RWPE2 (cell line): ENCODE measurements at places on chromosomes 5 and 9.

DNA sequence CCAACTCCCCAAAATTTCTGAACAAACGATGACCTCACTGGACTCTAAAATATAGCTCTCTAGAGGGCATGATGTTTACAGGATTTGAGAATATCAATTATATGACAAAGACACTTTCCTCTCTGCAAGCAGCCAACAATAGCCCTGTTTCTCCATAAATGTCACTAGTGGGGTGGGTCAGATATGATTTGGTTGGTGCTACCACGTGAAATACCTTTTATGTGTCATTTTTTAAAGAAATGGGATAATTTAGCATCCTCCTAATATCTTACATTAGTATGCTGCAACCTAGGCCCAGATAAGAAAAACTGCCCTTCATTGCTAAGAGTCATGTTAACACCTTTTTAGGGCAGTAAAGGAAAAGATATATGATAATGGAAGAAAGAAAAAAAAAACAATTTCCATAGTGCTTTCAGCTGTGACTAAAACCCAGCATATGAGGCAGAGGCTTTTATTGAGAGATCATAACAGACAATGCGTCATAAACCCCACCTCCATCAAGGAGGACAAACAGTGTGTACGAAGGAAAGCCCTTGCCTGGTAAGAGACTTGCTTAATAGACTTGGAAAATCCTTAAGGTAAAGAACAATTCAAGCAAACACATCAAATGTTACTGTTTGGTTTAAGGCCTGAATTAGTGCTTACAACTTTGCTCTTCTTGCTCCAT, 372.4 kb upstream of the PAPPA start:
- DNase-seq: no peak

DNA sequence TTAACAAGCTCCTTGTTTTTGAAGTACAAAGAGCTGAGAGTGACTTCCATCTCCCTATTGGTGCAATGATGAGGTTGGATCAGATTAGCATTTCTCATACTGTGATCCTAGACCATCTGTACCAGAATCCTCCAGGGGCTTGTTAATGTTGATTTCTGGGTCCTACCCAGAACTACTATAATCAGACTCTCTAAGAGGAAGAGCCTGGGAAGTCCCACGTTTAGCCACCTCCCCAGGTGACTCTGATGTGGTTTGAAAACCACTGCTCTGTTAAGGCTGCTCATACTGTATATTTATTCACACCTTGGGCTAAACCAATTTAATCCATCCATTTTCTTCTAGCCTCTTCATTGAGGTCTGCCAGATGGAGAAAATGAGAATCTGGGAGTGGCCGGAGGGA, 49.6 kb upstream of the SMIM32 start:
- DNase-seq: no peak

DNA sequence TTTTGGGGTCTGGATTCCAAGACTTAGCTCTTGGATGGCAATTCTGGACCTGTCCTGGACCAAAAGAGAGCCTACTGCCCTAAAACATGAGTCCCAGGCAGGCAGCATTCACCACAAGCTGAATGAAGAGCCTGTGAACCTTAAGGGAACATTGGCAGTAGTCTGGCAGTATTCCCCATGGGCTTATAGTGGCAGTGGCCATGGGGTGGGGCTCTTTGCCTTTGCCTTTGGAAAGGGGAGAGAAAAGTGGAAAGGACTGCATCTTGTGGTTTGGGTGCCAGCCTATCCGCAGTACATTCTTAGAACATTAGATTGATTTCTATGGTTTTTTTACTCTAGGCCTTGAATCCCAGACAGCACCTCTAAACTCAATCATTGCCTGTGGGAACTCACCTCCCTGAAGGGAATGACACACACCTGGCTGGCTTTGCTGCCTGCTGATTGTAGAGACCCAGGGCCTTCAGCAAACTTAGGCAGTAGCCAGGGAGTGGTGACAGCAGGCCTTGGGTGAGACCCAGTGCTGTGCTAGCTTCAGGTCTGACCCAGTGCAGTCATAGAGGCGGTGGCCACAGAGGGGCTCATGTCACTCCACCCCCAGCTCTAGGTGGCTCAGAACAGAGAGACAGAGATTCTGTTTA, 216.3 kb downstream of the CETN3 start:
- no peak for DNase-seq

DNA sequence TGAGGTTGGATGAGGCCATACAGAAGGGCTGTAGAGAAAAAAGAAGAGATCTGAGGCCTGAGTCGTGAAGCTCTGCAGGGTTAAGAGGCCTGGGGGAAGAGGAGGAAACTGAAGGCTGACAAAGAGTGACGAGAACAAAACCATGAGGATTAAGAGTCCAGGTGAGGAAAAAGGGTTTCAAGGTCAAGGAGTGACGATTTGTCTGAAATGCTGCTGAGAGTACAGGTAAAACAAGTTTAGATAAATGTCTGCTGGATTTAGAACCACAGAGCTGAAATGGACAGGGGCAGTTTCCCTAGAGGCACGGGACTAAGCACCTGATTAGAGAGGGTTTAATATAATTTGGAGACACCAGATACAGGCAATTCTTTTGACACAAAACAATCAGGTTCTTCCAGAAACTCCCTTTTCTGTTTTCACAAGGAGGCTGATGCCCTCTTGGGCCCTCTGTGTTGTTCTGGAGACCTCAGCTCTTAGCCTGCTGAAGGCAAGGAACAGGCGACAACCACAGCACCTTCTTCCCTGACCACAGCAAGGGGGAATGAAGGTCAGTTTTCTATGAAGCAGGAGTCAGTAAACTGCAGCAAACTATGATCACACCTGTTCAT, 14.6 kb upstream of the GCNT1 start:
- DNase-seq: no peak

DNA sequence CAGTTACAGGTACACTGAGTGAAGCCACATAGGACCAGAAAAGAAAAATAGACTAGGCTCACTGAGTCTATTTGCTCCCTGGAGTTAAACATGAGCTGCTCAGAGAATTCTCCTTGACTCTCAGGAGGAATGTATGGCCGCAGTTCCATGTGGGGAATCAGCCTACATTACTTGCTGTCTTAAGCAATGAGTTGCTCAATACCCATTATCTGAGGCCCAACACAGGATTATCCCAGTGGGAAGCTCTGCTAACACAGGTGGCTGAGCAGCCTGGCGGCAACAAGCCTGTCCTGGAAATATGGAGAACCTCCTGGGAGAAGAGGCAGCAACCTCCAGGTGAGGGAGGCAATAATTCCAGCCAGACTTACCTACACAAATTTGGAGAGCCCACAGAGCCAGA, 177.5 kb upstream of the NREP start:
- no peak for DNase-seq

GRCh38 chr5:39521940-39522590, 97.3 kb upstream of the DAB2 start:
- DNase-seq: no peak

DNA sequence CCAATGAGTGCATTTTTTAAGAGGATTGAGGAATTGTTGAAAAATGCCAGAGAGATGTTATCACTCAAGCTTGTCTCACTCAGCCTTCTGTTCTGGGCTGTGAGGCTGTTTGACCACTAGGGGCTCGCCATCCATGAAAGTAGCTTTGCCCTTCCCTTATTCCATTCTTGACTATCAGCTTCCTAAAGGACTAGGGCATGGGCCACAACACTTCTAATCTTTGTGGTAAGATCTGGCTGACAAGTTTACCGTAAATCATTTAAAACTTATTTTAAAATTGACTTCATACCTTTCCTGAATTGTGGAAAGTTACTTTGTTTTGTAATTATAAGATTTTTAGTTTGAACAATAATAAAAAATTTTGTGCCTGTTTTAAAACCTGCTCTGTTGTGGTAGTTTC, 49.5 kb downstream of the TJP2 start:
- no peak for DNase-seq

DNA sequence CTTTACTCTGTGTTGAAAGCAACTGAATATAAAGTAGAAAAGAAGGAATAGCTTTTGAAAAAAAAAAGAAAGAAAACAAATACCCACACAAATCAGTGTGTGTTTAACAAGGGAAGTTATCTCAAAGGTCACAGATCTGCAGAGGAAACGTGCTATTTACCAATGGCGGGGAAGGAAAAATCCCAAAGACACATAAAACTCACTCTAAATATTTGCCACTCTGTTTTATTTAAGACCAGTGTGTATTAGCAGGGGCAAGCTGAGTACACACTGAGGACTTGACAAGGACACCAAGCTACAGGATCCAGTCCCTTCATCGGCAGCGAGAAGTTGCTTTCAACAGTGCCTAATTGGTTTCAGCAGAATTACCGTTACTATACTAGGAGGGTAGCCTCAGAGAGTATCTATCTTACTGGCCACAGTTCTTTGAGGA, 252.5 kb downstream of the DEPDC1B start:
- no peak for DNase-seq

- no peak for DNase-seq
Observed at GRCh38 chr9:34275811-34276210, 53.3 kb downstream of the KIF24 start.

GRCh38 chr5:153459051-153459743, 31.3 kb upstream of the GRIA1 start:
- DNase-seq: no peak

GRCh38 chr9:17810728-17811571, 232.1 kb downstream of the SH3GL2 start:
- DNase-seq: no peak

DNA sequence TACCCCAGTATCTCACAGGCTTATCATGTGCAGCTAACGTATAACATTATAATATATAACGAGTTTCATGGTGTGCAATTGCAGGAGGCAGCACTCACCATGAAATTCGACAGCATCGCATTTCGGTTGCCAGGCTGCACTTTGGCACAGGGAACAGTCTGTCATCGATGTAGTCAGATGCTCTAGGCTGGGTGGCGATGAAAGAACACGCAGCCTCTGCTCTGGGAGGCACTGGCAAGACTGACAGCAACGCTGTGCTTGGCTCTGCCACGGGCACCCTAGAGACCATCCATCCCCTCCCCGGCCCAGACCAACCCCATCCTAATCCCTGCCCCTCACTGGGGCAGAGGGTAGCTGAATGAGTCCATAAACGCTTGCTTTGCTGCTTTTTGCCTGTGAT, 290.8 kb downstream of the MED10 start:
- DNase-seq: no peak

DNA sequence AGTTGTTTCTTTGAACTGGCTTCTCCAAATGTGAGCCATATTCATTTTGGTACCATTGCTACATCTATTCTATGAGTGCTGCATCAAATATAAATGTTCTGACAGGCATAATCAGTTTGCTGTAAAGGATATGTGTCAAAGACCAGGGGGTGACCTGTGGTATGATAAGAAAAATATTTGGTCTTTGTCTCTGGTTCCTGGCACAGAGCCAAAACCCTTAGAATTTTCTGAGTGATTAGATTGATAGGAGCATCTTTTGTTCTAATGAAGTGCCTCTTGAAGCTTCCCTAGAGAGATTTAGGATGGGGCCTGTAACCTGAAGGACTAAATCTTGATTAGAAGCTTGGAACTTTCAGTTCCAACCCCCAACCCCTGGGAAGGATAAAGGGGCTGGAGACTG, 256.3 kb downstream of the NNT start:
- no peak for DNase-seq

DNA sequence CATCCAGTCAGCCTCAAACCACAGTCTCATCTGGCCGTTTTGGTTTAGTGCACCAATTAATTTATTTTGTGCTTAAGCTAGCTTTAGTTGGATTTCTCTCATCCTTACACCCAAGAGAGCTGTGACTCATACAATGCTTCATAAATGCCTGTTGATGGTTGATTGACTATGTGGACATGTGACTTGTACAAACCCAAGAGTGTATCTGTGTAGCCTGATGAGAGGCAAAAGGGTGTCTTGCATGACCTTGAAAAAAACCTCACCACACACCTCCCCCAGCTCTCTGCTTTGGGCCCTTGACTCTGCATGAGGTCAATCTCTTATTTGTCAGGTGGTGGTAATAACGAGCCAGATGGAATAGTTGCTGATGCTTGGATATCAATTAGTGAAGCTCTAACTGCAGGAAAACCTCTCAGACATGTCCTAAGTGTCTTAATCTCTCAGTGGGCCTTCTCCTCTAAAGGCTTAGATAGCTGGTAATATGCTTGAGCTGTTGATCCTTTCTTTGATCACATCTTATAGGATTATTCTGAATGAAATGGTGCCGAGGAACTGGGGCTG, 10.6 kb upstream of the GLRA1 start:
- no peak for DNase-seq

GRCh38 chr5:143431789-143432188, 28.3 kb upstream of the NR3C1 start:
- no peak for DNase-seq

- DNase-seq: peak; percentile 82
Observed at GRCh38 chr5:142904416-142904815, 134.2 kb downstream of the ARHGAP26 start.

GRCh38 chr9:109139851-109140250, 20.1 kb upstream of the TMEM245 start:
- DNase-seq: no peak

DNA sequence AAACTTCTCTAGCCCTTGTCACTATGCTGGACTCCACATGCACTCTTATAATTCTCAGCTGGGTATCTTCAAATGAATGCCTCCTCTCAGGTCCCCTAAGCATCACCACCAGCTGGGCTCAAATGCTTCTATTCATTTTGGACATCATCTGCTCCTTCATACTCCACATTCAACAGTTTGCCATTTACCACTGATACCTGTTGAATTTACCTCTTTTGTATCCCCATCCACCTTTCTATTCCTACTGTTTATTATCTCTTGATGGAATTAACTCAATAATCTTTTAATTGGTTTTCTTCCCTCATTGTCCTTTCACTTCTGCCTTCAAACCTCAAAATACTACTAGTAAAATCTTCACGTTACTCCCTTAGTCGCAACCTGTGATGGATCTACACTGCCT, 14.5 kb downstream of the RANBP6 start:
- no peak for DNase-seq

GRCh38 chr5:177508221-177508611, 1.4 kb downstream of the DOK3 start:
- DNase-seq: no peak

GRCh38 chr9:110933350-110934001, 104.8 kb downstream of the LPAR1 start:
- no peak for DNase-seq

DNA sequence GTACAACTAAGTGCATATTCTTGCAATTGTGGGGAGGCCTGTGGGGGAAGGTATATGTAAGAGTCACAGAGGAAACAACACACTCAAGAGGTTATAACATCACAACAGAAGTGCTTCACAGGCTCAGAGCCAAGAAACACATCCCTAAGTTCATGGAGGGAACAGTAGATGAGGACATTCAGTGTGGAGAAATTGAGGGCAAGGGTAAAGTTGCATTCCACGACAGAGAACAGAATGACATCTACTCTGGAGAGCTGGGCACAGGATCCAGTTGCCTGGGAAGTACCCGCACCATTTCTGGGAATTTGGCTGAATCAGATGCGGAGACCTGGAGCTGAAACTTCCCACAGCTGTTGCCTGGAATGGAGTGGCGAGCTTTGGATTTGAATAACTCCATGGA, 197.2 kb downstream of the NXNL2 start:
- DNase-seq: no peak

- no peak for DNase-seq
Observed at GRCh38 chr9:120344230-120344629, 235.7 kb downstream of the CDK5RAP2 start.

GRCh38 chr5:107430071-107430625, 240.6 kb downstream of the EFNA5 start:
- no peak for DNase-seq
